ENCODE measurements at places on chromosomes 1 and 21.

- peak; percentile 78 for DNase-seq
Observed at GRCh38 chr21:42003051-42003461, 7.1 kb downstream of the ZBTB21 start.

- DNase-seq: no peak
Observed at GRCh38 chr1:87887100-87887499, 558.4 kb downstream of the LMO4 start.

DNA sequence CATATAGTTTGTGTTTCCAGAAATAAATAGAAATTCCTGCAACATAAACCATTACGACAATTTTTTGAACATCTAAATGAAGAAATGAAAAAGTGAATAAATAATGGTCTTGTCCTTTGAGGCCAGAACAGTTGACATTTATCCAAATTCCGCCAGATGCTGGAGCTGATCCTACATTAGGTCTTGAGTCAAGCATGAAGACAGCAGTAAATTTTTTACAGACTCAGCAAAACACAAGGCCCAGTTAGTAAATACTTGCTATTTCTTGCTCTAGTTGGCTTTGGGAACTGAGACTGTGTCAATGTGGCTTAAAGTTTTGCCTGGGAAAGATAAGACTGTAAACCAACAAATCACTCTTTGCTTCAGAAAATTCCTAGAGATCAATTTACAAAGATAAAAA, 540.1 kb upstream of the RGS18 start:
- DNase-seq: no peak

DNA sequence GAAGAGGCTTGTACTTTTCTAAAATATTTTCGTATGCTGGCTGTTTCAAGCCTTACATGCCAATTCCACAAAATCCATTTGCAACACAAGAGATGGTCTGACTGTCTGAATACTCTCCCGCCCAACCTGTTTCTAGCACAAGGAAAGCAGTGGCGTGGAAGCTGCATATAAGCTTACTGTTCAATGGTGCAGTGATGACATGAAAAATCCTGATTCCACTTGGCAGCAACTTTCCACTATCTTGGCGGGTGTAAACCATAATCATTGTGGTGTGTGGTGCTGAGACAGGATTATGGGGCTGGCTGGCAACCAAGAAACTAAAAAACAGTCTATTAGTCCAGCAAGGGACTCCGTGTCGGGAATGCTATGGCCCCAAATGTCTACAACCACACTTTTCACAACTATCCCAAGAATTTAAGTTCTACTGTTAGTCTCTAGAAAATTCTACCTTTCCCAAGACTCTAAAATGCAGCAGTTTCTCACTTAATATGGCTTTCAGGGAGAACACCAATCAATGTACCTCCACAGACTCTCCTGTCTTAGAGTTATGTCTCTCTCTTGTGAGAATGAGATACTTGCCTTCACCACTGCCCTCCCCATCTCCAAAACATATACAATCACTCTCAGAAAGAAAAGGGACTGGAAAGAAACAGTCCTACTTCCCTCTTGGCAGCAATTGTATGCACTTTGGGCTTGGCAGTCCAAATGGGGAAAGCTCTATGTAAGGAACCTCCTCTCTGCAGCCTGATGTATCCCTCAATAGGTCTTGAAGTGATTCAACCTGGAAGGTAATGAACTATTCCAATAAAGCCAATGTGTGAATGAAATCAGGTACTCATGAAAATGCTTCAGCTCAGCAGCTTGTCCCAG, 9.5 kb downstream of the COLGALT2 start:
- no peak for DNase-seq

DNA sequence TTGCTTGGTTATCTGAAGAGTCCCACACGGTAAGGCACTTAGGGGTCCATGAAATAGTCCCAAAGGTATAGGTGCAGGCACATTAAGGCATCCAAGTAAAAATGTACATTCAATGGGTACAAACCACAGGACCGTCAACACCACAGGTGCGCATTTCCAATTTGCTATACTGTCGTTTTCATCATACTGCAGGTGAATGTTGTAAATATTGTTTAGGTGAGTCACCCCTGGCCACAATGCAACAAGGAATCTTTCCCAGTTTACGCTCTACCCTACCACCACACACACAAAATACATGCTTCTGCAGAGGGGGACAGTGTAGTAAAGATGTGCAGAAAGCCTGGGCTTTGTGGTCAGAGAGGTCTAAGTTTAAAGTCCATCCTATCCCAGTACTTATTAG, 13.7 kb downstream of the CADM3 start:
- DNase-seq: no peak

DNA sequence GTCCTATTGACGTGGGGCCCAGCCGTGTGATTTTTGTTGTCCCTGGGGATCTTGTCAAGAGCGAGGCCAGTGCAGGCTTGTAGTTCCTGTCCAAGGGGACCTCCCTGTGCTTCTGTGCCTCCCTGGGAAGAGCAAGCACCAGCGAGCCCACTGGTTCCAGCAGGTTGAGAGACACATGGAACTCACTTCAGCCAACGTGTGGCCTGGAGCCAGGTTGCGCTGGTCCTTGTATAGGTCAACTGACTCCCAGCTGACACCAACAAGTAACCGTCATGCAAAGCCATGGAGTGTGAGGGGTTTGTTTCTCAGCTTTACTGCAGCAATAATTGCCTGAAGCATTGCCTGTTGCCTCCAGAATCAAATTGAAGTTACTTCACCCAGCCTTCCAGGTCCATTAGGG, 63.0 kb downstream of the DISP3 start:
- no peak for DNase-seq

DNA sequence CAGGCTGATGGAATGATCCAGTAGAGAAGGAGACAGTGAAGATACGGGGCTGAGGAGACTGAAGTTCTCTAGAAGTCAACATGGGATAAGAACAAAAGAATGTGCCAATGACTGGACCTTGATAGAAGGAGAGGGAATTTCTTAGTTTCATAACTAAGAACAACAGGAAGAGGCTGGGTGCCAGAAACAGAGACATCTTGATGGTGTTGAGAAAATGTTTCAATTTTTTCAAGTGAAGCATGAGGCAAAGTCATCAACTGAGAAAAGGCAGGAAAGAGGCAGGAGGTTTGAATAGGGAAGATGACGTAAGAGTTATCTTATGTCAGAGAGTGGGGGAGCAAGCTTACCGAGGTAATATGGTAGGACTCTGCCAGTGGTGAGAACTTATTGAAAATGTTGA, 80.1 kb downstream of the SPAG17 start:
- peak; percentile 62 for DNase-seq

DNA sequence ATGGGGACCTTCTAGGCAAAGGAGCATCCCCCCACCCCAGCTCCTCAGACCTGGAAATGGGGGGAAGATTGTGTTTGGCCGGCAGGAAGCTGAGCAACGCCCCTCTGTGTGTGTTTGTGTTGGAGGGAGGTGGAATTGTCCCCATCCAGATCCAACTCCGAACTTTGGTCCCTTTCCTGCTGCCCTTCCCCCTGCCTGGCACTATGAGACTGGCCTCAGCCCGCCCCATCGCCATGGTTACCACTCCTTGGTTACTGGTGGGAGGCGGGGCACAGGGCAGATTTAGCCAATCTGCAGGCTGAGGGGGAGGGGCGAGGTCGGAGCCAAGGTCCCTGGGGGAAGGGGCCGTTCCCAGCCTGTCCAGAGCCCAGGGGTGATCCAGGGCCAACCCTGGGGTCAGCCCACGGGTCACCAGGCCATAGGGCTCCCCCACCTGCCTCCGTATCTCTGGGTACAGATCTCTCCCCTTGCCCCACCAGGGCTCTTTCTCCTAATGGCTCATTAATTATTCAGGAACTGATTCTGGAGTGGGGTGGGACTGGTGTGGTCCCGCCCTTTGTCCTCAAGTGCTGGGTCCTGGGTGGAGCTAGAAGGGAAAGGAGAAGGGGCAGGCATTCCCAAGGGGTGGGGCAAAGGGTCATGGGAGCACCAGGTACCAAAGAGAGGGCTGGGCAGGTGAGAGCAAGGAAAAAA, 15.2 kb downstream of the PTPRF start:
- peak; percentile 44 for DNase-seq

GRCh38 chr1:247347477-247348222, 16.0 kb upstream of the ZNF496 start:
- peak; percentile 26 for DNase-seq

- DNase-seq: no peak
Observed at GRCh38 chr1:23356471-23357137, 12.5 kb upstream of the HNRNPR start.

- DNase-seq: peak; percentile 98
Observed at GRCh38 chr1:23585321-23586022, 26.2 kb upstream of the ID3 start.

GRCh38 chr1:115098979-115099692, 9.8 kb upstream of the TSPAN2 start:
- peak; percentile 76 for DNase-seq

DNA sequence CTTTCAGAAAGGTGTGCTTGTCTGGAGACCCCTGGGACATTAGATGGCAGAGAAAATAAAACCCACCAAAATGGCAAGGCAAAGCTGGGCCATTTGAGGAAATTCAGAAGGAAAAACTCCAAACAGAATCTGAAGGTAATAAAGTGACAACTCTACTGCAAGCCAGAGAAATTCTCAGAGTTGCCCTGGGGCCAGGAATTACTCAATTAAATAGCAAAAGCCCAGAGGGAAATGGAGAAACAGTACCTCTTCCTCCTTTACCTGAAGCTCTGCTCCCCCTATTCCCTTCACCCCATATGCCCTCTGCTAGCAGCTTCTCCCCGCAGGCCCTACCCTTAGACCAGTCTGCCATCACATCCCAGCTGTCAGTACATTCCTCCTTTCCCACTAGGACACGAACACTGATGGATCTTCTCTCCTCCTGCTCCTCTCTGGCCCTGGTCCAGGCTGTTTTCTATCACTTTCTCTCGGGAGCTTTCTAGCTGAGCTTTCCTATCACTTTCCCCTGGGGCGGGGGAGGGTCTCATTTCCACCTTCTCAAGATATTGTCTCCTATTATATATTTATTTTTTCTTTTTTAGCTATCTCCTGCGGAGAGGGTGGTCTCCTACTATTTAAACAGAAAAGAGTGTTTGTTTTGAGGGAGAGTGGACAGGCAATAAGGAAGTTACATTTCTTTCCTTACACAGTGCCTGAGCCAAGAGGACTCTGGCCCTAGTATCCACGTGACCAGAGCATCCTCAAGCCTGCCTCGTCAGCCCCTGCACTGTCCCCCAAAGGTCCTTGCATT, 47.7 kb upstream of the RBM15 start:
- peak; percentile 34 for DNase-seq

DNA sequence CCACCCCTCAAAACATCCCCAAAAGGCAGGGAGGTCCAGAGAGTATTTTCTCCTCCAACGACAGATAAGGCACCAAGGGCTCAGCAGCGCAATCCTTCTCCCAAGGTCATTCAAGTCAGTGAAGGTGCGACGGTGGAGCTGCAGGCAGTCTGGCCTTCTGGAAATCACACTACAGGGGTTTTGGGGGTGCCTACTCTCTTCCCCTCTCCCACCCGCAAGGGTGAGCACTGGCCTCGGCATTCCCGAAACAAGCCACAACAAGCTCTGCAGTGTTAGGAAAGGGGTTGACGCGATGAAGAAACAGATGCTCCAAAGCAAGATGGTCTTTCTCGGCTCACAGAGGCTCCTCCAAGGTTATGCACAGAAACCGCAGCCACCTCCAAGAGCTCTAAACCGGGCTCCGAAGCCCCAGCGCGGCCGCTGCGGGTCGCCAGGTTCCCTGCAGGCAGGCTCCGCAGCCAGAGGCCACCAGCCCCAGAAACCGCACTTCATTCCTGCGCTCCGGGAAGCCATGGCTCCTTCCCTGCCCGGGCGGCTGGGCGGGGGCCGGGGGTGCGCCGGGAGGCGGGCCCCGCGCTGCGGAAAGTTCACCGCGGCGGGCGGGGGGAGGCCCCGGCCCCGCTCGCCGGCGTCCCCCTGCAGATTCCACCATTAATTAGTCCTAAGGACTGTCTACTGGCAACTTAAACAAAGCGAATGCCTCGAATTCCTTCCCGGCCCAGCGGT, 1.1 kb downstream of the LUZP1 start:
- DNase-seq: peak; percentile 74

- DNase-seq: peak; percentile 18
Observed at GRCh38 chr1:22754106-22754768, 43.6 kb downstream of the EPHB2 start.

- no peak for DNase-seq
Observed at GRCh38 chr1:32725615-32725982, 23.0 kb upstream of the SYNC start.

- no peak for DNase-seq
Observed at GRCh38 chr1:53579221-53580008, 120.2 kb downstream of the DMRTB1 start.

DNA sequence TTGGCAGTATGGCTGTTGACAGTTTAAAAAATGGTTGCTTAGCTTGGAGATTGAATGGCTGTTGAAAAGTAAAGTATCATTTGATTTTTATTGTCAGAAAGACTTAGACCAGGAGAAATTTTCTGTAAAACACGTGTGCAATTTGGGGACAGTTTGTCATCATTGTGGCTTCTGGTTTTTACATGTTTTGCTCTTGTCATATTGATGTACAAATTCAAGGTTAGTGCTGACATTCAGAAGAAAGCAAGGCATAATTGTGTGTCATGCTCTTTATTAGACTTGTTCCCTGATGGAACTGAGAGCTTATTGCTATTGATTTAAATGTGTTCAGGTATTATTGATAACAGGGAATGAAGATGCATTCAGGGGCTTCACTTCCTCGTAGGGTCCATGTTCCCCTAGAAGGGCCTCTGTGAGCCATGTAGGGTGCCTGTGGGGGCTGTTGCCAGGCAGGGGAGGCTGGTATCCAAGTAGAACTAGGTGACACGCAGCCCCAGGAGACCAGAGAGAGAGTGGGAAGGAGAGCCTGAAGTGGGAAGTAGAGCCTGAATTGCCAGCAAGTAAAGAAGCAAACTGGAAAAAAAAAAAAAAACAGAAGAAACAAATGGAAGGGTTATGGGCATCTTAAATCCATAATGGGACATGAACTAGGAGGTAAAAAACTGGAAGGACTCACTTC, 32.7 kb upstream of the PLXNA2 start:
- DNase-seq: no peak
